ENCODE measurements at places on chromosomes 2 and 18.

DNA sequence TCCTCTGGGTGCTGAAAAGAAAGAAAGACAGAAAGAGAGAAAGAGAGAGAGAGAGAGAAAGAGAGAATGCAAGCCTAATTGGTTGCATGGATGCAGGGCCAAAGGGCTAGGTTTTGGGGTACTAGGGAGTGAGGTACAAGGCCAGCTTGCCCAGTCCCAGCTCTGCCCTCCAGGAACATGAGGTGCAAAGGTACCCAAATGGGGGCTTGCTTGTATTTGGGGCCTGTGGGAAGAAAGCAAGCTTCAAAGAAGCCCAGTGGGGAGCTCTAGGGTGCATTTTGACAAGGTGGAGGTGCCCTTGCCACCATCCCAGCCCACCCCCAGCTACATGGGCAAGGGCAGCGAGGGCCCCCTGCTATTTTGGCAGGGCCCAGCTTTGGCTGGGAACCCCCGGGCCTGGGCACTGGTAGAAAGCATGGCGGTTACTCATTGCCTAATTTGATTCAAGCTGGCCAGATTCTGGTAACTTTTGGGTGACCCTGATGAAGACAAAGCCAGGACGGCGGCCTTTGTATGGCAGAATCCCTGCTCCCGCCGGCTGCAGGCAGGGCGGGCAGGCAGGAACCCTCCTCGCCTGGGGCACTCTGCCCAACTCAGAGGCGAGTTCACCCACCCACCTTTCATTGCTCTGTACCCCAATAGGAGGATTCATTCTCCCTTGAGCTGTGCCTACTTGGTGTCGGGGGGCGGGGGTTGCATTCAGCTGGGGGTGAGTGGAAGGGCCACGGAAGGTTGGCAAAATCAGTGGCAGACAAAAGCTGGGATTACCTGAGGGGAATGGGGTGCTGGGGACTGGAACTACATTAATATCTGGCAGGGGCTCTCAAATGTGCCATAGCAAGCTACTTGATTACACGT lies 537 bp upstream of the HOXD4 start:
- no peak for DNase-seq

GRCh38 chr2:51995293-51995692 lies 963.4 kb upstream of the NRXN1 start:
- no peak for DNase-seq

DNA sequence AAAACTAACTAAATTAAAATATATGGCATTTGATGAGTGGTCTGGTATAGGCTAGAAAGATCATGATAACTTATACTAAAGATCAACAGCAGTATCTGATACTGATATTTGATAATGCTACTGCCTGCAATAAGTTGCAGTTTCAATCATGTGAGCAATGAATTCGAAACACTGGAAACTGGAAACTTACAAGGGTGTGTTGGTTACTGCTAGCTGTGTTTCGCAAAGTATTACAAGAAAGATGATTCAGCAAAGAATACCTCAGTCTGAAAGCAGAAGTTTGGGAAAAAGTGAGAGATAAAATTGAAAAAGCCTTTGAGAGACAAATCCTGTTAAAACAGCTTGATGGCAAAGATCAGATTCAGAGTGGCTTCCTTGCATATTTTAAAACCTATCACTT lies 294.5 kb downstream of the CCDC178 start:
- DNase-seq = no peak

GRCh38 chr2:176137906-176138305 lies 8.4 kb downstream of the HOXD8 start:
- DNase-seq = no peak

DNA sequence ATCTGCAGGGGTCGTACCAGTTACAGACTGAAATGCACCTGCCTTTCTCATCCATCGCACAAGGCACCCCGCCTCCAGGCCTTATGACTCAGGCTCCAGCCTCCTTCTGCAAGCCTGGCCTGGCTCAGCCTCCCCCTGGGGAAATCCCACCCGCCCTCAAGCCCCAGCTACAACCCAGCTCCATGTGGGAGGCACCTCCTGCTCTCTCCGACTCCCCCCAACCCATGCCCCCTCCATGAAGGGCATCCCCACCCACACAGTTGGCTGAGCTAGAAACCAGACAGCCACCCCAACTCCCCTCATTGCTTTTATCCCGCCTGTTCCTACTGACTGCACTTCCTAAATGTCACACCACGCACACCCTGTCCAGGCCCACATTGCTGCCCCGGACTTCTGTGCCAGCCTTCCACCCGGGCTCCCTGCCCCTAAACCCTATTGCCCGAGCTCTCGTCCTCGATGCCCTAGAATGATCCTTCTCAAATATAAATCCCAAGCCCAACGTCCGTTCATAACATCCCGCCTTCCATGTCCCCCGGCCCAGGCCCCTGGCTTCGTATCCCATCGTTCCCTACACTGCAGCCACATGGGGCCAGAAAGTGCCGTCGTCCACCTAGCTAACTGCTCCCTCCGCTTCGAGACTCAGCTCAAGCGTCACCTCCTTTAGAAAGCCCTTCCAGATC lies 9.9 kb downstream of the DNMT3A start:
- no peak for DNase-seq

- DNase-seq = no peak
These were observed 63.8 kb downstream of the STRN start for GRCh38 chr2:36902385-36903120.

DNA sequence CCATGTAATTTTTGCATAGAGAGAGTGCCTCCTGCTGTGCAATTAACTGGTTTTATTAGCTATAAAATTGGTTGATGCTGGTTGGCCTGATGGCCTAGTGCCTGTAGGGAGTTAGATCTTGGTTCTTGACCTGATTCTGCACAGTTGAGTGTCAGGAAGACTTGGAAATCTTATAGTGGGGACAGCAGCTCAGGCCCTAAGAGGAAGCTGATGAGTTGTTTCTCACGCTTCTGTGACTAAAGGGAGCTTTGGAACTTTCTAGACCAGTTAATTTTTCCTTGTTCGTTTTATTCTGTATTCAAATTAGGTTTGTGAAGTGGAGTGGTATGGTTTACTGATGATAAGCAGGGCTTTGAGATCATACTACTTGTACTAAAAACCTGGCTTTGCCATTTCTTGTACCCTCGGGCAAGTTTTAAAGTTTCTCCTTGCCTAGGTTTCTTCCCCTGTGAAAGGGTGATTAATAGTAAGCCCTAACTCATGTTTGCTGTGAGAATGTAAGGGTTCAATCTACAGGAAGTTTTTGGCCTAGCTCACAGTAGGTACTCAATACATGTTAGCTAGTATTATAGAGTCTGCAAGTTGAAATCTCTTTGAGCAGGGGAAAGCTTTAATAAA lies 82.1 kb downstream of the MAP3K20 start:
- DNase-seq = no peak

DNA sequence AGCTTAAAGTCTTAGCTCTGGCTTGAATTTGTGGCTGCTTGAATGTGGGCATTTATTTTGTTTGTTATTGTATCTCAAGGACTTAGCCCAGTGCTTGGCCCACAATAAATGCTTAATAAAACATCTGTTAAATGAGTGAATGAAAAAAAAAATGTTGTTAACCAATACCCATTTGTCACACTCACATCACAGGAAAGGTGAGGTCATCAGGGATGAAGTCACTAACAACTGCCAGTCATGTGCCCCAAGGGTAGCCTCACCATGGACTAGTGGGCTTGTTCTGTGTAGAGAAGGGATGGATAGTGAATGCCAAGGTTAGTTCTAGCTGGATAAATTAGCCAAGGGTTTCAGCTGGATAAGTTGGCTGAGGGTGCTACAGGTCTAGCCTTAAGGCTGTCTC lies 3.0 kb downstream of the NRBP1 start:
- DNase-seq = peak; percentile 15

DNA sequence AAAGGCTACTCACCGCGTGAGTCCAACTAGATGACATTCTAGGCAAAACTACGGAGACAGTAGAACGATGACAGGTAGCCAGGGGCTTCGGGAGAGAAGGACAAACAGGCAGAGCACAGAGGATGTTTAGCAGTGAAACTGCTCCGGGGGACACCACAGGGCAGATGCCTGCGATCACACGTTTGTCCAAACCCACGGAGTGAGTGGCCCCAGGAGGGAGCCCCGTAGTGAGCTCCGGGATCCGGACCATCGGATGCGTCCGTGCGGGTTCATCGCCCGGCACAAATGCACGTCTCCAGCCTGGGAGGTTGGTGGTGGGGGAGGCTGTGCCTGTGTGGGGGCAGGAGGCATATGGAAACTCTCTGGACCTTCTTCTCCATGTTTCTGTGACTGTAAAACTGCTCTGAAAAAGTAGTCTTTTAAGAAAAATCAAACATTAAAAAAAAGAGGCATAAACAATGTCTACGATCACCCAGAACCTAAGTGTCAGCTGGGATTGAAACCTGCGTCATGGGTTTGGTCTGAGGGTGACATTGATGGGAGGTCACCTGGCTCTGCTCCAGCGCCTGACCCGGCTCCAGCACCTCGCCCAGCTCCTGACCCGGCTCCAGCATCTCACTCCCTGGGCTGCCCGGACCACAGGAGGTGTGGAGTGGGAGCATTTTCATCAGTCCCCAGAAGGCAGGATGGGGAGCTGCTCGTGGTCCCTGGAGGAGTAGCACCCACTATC lies 83.0 kb upstream of the CTDP1 start:
- no peak for DNase-seq

DNA sequence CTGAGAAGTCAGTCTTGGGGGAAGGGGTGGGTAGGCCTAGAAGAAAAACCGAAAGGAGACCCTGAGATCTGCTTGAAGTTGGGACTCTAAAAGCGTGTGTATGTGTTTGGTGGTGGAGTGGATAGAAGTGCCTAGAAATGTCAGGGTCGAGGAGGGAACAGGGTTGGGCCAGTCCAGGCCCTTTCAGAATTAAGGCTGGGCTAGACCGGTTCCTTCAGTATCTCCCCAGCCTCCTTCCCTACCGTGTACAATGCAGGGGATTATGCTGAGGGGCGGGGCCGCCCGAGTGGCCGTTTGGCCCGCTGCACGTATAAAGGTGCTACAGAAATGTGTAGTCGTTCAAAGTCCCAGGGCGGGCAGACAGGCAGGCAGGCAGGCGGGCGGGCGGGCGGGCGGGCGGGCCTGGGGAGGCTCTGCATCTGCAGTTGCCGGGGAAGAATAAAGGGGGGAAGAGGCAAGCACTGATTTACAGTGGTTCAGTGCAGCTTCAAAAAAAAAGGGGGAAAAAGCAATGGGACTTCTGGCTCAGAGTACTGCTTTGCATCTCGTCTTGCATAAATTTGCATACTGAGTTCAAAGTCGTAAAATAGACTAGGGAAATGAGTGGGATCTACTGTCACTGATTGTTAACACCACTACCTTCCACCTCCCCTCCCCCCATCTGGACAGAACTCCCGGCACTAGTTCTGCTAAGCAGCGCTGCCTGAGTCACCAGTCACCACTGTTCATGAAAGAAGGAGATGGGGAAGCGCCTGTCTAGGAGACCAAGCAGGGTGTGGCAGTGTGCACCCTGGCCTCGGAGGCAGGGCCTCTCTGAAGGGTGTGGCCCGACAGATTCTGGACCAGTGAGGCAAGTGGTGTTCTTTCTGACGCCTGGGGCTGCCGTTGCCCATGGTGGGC lies 3.6 kb downstream of the IGFBP2 start:
- no peak for DNase-seq

- DNase-seq = no peak
These were observed 35.1 kb upstream of the YWHAQ start for GRCh38 chr2:9665898-9666297.

- no peak for DNase-seq
These were observed 1076.5 kb upstream of the ZEB2 start for GRCh38 chr2:145596416-145596815.

DNA sequence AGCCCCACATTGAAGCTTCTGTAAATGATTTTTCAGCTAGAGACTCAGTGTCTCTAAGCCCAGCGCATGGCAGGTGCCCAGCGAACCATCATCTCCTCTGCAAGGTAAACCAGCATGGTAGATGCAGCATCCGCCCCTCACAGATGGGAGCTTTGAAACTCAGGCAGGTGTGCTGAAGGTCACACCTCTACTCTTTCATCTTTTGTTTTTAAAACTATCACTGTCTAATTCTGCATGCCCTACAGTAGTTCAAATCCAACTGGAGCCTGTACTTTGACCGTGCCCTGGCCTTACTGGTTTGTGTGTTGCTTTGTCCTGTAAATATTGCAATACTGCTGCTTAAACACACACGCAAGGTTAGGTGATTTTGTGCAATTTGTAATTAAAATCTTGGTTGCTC lies 831.1 kb downstream of the GALR1 start:
- no peak for DNase-seq

- DNase-seq = peak; percentile 66
These were observed 873 bp upstream of the SH3RF3 start for GRCh38 chr2:109128048-109128615.

DNA sequence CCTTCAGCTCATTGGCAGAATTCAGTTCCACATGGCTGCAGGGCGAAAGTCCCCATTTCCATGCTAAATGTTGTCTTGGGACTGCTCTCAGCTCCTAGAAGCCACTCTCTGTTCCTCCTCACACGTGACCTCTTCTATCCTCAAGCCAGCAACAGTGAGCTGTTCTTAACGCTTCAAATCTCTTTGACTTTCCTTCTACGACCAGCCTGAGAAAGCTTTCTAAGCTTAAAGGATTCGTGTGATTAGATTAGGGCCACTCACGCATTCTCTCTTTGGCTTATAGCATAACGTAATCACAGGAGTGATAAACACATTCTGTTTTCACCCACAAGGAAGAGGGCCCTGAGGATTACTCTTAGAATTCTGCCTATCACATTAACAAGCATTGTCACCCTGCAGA lies 29.8 kb upstream of the LAMA1 start:
- DNase-seq = no peak

DNA sequence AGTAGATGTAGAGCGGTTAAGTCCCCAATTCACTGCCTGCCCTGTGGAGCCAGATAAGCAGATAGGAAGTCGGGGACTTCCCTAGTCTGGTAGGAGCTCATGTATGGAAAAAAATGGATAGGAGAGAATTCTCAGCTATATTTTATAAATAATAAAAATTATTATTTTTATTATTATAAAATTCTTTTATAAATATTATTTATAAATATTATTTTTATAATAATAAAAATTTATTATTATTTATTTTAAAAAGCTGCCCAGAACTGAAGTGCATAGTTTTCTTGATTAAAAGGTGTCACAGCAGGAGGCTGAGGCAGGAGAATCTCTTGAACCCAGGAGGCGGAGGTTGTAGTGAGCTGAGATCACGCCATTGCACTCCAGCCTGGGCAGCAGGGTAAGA lies 97.4 kb downstream of the ADAM23 start:
- no peak for DNase-seq

- no peak for DNase-seq
These were observed 73.6 kb downstream of the BOD1L2 start for GRCh38 chr18:57220480-57220879.

All from activated CD4-positive, alpha-beta T cell treated with anti-CD3 and anti-CD28 coated beads, Interleukin-2, amount 50 U/mL, for 1 hour (primary cell).